Retina (tissue), 1 donor: ENCODE measurements at places on chromosomes 4 and X.
A peak's percentile ranks its signal among the peaks of the same experiment; 100 is the strongest.

DNA sequence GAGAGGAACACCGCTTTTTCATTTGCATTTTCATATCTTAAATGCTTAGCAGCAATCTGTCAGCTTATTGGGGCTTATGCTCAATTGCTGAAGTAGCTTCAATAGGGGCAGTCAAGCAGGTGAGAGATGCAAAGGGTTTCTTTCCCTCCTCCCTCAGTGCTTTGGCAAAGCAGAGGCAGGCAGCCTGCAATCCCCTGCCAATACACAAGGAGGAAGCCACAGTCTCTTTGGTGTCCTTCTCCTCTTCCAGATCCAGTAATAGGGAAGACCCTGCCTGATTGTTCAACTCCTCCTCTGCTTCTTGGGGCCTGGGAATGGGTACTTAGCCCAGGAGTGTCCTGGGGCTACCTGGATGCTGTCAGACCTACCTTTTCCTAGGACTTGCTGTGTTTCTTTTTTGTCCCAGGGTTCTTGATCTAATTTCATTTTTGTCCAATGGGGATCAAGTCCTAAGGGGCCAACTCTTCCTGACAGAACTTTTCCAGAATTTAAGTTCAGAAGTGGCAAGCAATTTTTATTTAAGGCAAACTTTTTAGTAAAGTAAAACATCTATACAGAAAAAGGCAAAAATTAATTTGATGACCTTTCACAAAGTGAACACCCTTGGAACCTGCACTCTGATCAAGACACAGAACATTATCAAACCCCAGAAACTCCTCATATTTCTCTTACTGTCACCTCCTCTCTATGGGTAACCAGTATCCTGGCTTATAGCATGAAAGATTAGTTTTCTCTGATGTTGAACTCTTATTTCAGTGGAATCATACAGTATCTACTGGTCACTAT lies 260.3 kb downstream of the PPP3CA start:
- no peak for DNase-seq

- no peak for DNase-seq
Observed at GRCh38 chr4:169428376-169428775, 157.6 kb upstream of the SH3RF1 start.

- no peak for DNase-seq
Observed at GRCh38 chr4:176886135-176886534, 93.4 kb upstream of the VEGFC start.

DNA sequence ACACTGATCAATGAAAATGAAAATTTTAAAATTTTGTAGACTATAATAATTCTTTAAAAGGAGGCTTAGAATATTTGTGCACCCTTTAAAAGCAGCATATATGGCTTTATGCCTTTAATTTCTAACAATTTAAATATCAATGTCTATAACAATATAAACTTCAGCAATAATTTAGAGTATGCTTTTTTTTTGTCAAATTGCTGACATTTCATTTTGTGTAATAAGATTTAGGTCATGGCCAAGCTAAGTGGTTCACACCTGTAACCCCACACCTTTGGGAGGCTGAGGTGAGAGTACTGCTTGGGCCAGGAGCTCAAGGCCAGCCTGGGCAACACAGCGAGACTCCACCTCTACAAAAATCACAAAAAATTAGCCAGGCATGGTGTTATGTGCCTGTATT lies 86.2 kb downstream of the PDGFC start:
- DNase-seq = no peak

GRCh38 chr4:24551492-24552289 lies 32.7 kb downstream of the DHX15 start:
- DNase-seq = no peak

- DNase-seq = no peak
Observed at GRCh38 chr4:36348403-36348938, 67.1 kb downstream of the DTHD1 start.

DNA sequence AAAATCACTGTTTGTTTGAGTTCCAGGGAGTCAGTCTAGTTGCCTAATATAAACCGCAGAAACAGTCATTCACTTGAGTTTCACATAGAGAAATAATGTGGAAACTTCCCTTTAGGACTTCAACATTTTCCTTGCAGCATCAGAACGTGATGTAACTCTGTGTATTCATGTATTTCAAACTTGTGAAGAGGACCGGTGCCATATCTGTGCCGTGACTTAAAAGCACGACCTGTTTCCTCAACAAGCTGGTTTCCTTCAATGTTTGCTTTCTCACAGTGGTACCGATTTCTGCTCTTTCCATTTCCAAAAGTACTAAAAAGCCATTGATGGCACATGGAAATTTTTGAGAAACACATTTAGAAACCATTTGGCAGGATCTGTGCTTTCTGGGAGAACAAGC lies 166.6 kb upstream of the RAPGEF2 start:
- DNase-seq = no peak

GRCh38 chrX:1411326-1411725 lies 19.4 kb upstream of the SLC25A6 start:
- DNase-seq = no peak

GRCh38 chrX:47649781-47650163 lies 591 bp downstream of the ELK1 start:
- no peak for DNase-seq

- DNase-seq = no peak
Observed at GRCh38 chrX:66021765-66022631, 17.9 kb downstream of the VSIG4 start.

DNA sequence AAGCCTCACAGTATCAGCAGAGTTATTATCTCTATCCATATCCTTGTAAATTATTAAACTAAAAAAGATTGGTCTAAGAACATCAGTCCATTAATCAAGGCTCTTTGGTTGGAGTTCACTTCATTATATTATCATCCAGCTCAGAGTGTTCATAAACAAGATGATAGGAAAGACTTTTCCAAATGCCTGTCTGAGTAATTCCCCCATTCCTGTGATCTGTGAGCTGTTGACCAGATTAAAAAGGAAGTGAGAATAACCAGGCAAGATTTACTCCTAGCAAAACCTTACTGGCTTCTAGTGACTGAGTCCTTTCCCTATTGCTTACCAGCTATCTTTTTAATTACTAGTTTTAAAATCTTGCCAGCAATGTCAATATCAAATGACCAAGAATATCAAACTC lies 14.9 kb downstream of the PKD2 start:
- no peak for DNase-seq

GRCh38 chr4:67014592-67014991 lies 530.7 kb downstream of the CENPC start:
- no peak for DNase-seq

- DNase-seq = no peak
Observed at GRCh38 chrX:112043997-112044396, 38.6 kb downstream of the TRPC5 start.

DNA sequence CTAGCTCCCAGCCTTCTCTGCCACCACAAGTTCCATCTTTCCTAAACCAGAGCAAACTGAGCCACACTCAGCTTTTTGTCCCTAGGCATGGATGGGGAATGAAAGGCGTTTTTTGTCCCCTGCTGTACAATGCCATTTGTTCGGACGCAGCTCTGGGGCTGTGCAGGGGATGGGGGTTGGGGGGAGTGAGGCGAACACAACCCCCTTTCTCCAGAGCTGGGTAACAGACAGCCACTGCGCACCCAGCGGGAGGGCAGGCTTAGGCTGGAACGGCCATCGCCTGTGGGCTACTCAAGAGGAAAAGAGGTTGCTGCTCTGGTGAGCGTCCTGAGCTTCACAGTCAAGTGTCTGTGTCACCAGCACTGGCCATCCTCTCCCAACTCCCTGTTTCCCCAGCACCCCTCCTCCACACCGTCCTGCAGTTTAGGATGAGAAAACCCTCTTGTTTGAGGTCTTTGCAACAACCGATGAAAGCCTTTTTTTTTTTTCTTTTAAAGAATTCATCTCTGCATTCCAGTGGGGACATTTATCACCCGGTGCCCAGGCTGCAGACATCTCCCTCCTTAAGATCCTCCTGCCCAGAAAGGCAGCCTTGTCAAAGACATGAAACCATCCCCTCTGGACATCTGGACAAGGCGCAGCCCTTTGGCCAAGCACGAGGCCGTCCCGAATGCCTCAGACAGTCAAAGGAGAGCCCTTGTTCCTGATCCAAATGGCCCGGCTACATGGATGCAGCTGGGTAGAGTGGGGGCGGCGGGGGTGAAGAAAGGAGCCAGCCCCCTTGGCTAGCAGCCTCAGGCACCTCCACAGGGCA lies 419.6 kb downstream of the BCOR start:
- DNase-seq = peak; percentile 47

- peak; percentile 27 for DNase-seq
Observed at GRCh38 chrX:51336584-51336983, 4.0 kb downstream of the NUDT10 start.

DNA sequence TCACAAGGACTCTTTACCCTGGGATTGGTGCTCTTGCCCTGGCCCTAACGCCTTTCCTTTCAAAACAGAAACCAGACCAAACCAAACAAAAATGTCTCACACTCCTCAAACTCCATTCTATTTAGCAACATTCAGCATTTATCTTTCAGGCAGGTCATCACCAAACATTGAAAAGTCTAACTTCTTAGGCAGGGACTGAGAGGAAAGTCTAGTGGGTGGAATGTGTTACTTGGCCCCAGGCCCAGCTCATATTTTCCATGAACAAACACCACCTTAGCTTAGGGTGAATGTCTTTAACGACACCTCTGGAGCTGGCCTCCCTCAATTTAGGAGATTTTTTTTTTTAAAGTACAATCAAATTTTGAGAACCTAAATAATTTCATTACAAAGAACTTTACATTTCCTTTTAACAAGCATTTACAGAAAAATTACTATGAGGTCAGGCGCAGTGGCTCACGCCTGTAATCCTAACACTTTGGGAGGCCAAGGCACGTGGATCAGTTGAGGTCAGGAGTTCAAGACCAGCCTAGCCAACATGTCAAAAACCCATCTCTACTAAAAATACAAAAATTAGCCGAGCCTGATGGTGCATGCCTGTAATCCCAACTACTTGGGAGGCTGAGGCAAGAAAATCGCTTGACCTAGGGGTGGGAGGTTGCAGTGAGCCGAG lies 10.2 kb upstream of the N4BP2 start:
- DNase-seq = no peak

- no peak for DNase-seq
Observed at GRCh38 chrX:136745215-136746173, 35.2 kb downstream of the ARHGEF6 start.

- no peak for DNase-seq
Observed at GRCh38 chrX:44906041-44906440, 33.1 kb downstream of the KDM6A start.

DNA sequence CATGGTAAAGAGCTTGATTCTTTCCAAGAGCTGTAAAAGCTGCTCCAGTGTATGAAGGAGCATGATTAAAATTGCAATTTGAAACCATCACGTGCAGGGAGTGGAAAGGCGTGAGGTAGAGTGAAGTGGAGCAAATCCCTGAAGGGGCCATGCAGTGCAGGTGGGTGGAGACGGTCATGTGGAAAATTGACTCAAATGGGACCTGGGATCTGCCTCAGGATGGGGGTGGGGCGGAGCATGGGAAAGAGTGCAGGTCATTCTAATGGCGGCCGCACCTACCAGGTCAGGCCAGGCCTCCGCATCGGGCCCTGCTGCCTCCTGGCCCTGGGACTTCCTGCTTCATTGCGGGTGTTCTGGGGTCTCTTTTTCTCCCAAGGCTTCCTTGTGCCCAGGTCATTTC lies 25.3 kb upstream of the TRIM60 start:
- no peak for DNase-seq

- DNase-seq = no peak
Observed at GRCh38 chr4:41329361-41329760, 72.6 kb downstream of the UCHL1 start.

- no peak for DNase-seq
Observed at GRCh38 chrX:11555759-11556158, 110.0 kb downstream of the ARHGAP6 start.

DNA sequence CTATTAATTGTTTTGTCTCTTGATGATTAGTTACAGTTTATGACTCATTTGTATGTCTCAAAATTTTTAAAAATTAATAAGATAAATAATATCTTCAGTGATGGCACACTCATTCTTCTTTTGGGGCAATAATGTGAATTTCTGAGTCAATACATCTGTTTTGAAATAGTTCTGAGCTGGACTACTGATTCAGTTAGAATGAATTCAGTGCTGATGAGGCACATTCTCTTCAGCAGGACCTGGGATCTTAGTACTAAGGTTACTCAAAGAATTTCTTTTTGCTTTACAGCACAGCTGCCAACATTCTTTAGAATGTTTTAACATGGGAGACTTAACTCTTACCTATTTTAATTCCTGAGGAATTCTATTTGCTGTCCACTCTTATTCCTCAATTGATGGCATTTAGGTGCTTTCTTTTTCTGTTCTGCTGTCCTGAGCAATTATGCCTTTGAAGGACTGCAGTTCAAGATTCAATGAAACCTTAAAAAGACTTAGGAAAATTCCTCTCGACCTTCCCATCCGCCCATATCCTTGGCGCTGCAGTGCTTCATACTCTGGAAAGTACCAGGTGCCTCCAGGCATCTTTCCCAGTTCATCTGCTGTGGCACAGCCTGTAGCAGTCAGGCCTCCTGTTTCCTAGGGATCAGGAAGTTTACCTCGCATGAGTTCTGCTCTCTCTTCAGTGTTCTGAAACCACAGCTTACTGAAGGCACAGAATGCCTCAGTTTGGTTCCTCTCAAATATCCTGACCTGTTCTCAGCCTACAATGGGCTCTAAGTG lies 213.7 kb downstream of the FSTL5 start:
- DNase-seq = no peak

- no peak for DNase-seq
Observed at GRCh38 chrX:45009371-45010000, 136.5 kb downstream of the KDM6A start.
